ENCODE measurements at places on chromosomes 1 and 21.

GRCh38 chr1:33442141-33442540, 11.2 kb upstream of the PHC2 start:
- no peak for DNase-seq

DNA sequence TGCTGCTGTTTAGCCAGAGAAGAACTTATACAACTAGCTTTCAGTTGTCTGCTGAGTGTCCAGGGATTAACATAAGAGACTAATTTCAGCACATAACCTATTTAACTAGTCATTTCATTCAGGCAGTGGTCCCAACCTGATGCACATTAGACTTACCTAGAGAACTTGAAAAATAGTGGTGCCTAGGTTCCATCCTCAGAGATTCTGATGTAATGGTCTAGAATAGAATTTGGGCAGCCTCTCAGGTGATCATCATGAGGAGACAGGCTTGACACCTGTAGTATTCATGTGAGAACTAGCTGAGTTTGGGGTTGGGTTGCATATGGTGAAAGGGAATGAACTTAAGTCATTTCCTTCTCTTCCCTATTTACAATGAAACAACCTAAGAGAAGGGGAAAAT, 24.8 kb downstream of the CNST start:
- DNase-seq, result no peak

- DNase-seq, result no peak
Measured at GRCh38 chr1:93707956-93708355, 26.3 kb upstream of the BCAR3 start.

DNA sequence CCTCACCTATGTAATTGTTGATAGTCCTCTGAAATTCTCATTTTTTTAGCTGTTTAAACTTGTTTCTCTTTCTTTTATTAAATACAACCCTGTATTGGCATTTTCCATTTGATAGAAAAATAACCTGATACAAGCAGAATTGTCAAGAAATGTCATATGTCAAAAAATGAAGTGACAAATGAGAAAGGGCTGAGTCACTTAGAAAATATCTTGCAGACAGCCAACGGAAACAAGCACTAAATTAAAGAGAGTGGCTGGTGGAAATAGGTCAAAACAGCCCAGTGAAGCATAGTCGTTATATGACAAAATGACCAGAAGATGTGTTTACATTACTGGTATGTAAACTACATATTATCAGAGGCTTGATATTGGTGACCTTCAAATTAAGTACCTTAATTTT, 484.4 kb downstream of the PLA2G4A start:
- DNase-seq, result peak; percentile 20

- no peak for DNase-seq
Measured at GRCh38 chr1:152047413-152047729, 10.6 kb upstream of the S100A11 start.

Measured in T47D (cell line).